ENCODE measurements at places on chromosomes 3 and 15. TPM values are rescaled to one million over a fixed set of nuclear protein-coding genes. Genes with fewer than 3 reads are reported as not detected.

- no peak overlapping the region for H3K27ac ChIP-seq
- no peak overlapping the region for H3K4me3 ChIP-seq
- DNase-seq: no peak
- H3K27me3 ChIP-seq: no peaks in the 10 kb centered on the region
- no peaks in the 10 kb centered on the region for H3K36me3 ChIP-seq
- no peaks in the 10 kb centered on the region for H3K4me1 ChIP-seq
These were observed 71.3 kb upstream of the GAP43 start for GRCh38 chr3:115552007-115552406.

DNA sequence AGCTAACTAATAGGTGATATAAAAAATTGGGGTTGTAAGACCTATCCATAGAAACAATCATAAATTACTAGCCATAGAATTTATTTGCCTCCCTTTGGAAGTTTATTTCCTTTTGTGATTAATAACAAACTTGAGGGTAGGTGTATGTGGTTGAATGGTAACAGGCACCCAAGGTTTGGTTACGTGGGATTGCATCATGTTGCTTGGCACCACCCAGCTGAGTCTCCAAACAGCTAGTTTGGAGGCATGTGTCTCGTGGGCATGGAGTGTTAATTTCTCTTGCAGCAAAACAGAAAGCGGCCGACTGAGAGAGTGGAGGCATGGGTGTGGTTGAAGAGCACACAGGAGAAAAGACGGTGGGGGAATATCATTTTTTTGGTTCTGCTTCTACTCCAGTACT is 441.4 kb downstream of the CNTN4 start:
- no peak overlapping the region for H3K27ac ChIP-seq
- no peaks in the 10 kb centered on the region for H3K27me3 ChIP-seq
- no peak for DNase-seq

GRCh38 chr3:42758126-42758525 is 14.9 kb downstream of the CCDC13 start:
- no peak for DNase-seq
- H3K27me3 ChIP-seq: no peaks in the 10 kb centered on the region
- H3K4me3 ChIP-seq: no peak overlapping the region
- H3K27ac ChIP-seq: no peak overlapping the region
- H3K4me1 ChIP-seq: peaks cover 24% of the 10 kb centered on the region
- H3K36me3 ChIP-seq: no peaks in the 10 kb centered on the region

- H3K36me3 ChIP-seq: peaks cover 2% of the 10 kb centered on the region
- H3K27me3 ChIP-seq: no peaks in the 10 kb centered on the region
- H3K4me3 ChIP-seq: no peak overlapping the region
These were observed 153.5 kb downstream of the DNAJB8 start for GRCh38 chr3:128313071-128313725.

DNA sequence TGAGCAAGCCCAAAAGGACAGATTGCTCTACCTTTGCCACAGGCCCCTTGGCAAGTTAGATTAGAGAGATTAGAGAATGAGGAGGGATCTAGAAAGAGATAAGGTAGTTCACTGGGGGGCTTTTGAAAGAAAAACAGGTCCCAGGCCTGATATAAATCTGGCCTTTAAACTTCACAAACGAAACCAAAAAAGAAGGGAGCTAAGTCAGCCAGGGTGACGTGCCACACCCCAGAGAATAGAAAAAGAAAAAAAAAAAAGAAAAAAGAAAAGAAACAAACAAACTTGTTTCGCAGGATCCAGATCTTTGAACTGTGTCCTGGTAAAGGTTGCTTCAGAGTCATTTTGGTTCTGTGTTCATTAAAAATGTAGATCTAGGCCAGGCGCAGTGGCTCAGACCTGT is 3.6 kb downstream of the KAT2B start:
- no peak overlapping the region for H3K4me3 ChIP-seq
- H3K27ac ChIP-seq: peak overlapping the region; percentile 12
- DNase-seq: no peak
- no peaks in the 10 kb centered on the region for H3K27me3 ChIP-seq
- H3K36me3 ChIP-seq: no peaks in the 10 kb centered on the region
- H3K4me1 ChIP-seq: peaks cover 10% of the 10 kb centered on the region

GRCh38 chr3:178671377-178671776 is 135.1 kb downstream of the KCNMB2 start:
- no peaks in the 10 kb centered on the region for H3K27me3 ChIP-seq
- H3K4me3 ChIP-seq: no peak overlapping the region
- H3K36me3 ChIP-seq: no peaks in the 10 kb centered on the region
- no peaks in the 10 kb centered on the region for H3K4me1 ChIP-seq
- no peak overlapping the region for H3K27ac ChIP-seq
- no peak for DNase-seq

DNA sequence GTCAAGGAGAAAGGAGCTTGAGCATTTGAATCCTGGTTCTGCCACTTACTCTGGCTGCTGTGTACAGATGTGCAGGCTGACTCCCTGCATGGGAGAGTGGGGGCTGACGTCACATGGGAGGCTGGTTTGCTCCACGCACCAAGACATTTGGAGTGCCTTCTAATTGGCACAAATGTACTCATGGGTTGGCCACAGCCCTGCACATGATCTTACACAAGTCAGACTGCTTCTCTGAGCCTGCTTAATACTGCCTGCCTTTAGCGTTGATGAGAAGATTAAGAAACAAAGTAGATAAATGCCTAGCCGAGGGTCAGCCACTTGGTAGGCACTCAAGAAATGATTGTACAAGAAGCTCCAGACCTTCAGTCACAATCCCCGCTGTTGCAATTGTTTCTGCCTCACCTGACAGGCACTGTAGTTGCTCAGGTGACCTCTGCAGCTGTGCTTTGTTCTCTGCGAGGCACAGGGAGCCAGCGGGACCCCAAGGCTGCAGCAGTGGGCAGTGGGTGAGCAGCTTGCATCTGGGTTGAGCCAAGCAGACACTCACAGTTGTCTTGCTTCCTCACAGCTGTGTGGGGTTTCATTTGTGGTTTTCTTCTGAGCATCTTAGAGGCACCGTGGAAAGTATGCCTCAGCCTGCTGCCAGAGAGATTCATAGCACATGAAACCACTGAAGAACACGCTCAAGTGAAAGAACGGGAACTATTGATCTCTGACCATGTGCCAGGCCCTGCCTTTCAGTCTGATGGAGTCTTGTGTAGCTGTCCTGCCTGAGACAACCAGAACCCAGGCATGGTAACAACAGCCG is 33.1 kb downstream of the GRK7 start:
- H3K27ac ChIP-seq: peak overlapping the region; percentile 50
- H3K36me3 ChIP-seq: no peaks in the 10 kb centered on the region
- no peaks in the 10 kb centered on the region for H3K27me3 ChIP-seq
- H3K4me3 ChIP-seq: no peak overlapping the region

GRCh38 chr3:140440446-140440845 is 237.4 kb upstream of the TRIM42 start:
- H3K4me1 ChIP-seq: no peaks in the 10 kb centered on the region
- no peaks in the 10 kb centered on the region for H3K27me3 ChIP-seq
- no peaks in the 10 kb centered on the region for H3K36me3 ChIP-seq
- no peak overlapping the region for H3K4me3 ChIP-seq

GRCh38 chr15:86915811-86916331 is 836.2 kb downstream of the AGBL1 start:
- no peaks in the 10 kb centered on the region for H3K4me1 ChIP-seq
- no peaks in the 10 kb centered on the region for H3K36me3 ChIP-seq

GRCh38 chr3:67386451-67386850 is 268.0 kb downstream of the SUCLG2 start:
- peaks cover 4% of the 10 kb centered on the region for H3K36me3 ChIP-seq
- no peaks in the 10 kb centered on the region for H3K27me3 ChIP-seq
- H3K27ac ChIP-seq: no peak overlapping the region
- DNase-seq: no peak

- H3K4me1 ChIP-seq: peaks cover 6% of the 10 kb centered on the region
- H3K4me3 ChIP-seq: no peak overlapping the region
- H3K27ac ChIP-seq: peak overlapping the region; percentile 32
These were observed 313.9 kb downstream of the PTPRG start for GRCh38 chr3:61875046-61875844.

GRCh38 chr3:3560591-3561311 is 238.5 kb upstream of the LRRN1 start:
- H3K27ac ChIP-seq: no peak overlapping the region
- no peaks in the 10 kb centered on the region for H3K27me3 ChIP-seq
- H3K36me3 ChIP-seq: no peaks in the 10 kb centered on the region
- H3K4me1 ChIP-seq: no peaks in the 10 kb centered on the region

GRCh38 chr3:120471643-120472042 is 20.9 kb upstream of the FSTL1 start:
- H3K27ac ChIP-seq: no peak overlapping the region
- H3K4me3 ChIP-seq: no peak overlapping the region
- H3K27me3 ChIP-seq: no peaks in the 10 kb centered on the region
- H3K4me1 ChIP-seq: no peaks in the 10 kb centered on the region
- no peak for DNase-seq

DNA sequence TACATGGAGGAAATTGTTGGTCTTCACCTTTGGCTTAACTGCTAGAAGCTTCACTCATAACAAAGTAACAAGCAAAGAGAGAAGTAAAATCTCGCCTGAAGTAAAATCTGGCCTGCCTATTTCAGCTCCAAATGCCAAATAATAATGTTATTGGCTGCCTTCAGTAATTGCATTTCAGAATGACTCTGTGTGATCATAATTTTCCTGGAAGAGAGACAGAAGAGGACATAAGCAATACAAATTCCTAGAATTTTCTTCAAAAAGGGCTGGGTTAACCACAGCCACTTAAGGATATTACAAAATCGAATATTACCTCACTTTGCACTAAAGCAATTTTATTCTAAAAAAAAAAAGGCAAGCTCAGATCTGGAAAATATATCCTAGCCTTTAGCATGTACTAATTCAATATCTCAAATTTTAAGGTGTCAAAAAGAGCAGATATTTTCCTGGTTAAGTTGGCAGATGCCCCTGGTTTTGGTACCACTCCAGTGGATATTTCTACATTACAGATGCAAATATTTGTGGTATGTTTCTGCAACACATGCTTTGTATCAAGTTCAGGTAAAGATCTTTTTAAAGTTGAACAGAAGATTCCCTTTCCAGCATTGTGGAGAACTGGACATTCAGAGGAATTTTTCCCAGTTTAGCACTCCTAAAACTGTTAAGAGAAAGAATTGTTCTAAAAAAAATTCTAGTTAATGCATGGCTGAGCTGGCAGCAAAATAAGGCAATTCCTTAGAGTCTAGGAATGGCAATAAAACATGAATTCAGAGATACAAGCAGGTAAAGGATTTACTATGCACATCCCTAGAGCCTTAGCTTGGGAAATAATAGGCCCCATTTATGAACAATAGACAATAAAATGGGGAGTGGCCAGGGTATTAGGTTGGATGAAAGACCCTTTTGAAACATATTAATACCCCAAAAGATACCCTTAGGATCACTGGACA is 116.7 kb downstream of the STAC start:
- H3K27ac ChIP-seq: no peak overlapping the region
- H3K36me3 ChIP-seq: no peaks in the 10 kb centered on the region
- H3K27me3 ChIP-seq: no peaks in the 10 kb centered on the region
- no peak for DNase-seq

DNA sequence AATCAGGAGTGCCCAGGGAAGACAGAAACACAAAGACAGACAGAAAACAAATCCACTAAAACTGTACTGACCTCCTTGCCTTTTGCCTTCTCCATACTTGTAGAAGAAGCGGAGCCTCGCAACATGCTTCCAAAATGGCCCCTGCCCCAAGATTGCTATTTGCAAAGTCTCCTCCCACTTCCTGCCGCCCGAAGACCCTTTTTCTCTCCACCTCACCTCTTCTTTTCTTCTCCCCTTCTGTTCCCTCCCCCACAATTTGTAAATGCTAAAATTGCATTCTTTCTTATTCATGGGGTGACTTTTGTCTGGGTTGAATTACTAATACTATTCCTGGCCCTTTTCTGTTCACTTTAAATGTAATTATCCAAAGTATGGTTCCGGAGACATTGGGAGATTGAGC is at the start of gene DPPA4:
Gene DPPA4 (minus strand): TSS at position 154 of the 400 bp plus-strand sequence. CDS start 29 bp downstream, at position 125.
- H3K4me3 ChIP-seq: peak within 1 kb of the TSS; percentile 41
- no peaks in the 10 kb centered on the region for H3K4me1 ChIP-seq
- no peak within 1 kb of the TSS for H3K27ac ChIP-seq
- H3K27me3 ChIP-seq: peaks cover 7% of the 10 kb centered on the region
- no peaks in the 10 kb centered on the region for H3K36me3 ChIP-seq

GRCh38 chr3:37453393-37454389 is 279.3 kb upstream of the LRRFIP2 start:
- H3K4me1 ChIP-seq: peaks cover 20% of the 10 kb centered on the region
- peak overlapping the region; percentile 8 for H3K27ac ChIP-seq
- H3K36me3 ChIP-seq: no peaks in the 10 kb centered on the region
- H3K27me3 ChIP-seq: peaks cover 14% of the 10 kb centered on the region
- peak; percentile 67 for DNase-seq

GRCh38 chr15:38117781-38118180 is 134.9 kb upstream of the SPRED1 start:
- no peaks in the 10 kb centered on the region for H3K36me3 ChIP-seq
- H3K4me1 ChIP-seq: no peaks in the 10 kb centered on the region
- no peak for DNase-seq
- H3K4me3 ChIP-seq: no peak overlapping the region
- H3K27ac ChIP-seq: no peak overlapping the region

DNA sequence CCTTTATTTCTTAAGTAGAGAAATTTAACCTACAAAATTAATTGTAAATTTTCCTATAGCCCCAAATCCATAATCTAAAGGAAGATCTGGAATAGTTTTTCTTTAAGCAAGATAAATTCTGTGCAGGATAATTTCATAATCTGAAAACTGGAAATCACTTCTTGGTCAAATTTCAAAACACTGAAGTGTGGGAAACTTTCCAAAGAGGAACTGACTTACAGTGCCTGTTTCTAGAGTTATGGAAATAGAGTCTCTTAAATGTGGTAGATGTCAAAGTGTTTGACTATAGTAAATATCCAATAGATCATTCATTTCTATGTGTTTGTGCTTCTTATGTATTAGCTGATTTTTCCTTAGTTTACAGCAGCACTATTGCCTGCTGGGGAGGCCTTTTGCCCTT is 1.6 kb upstream of the P2RY13 start:
- H3K27me3 ChIP-seq: no peaks in the 10 kb centered on the region
- no peaks in the 10 kb centered on the region for H3K36me3 ChIP-seq
- no peak for DNase-seq
- H3K4me1 ChIP-seq: no peaks in the 10 kb centered on the region

DNA sequence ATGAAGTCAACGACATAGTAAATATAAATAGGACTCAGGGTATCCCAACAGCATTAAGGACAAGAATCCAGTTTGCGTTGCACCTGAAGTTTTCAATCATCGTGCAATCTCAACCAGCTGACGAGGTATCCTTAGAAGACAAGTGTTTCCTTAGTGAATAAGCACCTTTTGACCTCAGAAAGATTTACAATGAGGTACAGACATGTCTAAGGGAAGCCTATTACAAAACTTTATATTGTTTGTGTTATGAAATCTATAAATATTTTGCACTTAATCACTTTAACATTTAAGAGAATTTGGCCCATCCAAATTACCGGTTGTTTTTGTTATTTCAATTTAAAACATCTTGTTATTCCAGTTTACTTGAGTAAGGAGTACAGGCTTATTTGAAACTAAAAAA is 64.9 kb upstream of the PRICKLE2 start:
- no peaks in the 10 kb centered on the region for H3K36me3 ChIP-seq
- H3K27me3 ChIP-seq: no peaks in the 10 kb centered on the region
- H3K4me3 ChIP-seq: no peak overlapping the region
- H3K27ac ChIP-seq: no peak overlapping the region
- H3K4me1 ChIP-seq: no peaks in the 10 kb centered on the region

The DHFR2 gene
- 5.6 TPM for polyA plus RNA-seq

The HRG gene
- polyA plus RNA-seq: 0.04 TPM

The BMF gene
- polyA plus RNA-seq: 9.2 TPM

The THRB gene
- 38.3 TPM for polyA plus RNA-seq

The COL6A6 gene
- polyA plus RNA-seq: 7.6 TPM

The IRAK2 gene
- polyA plus RNA-seq: 2.2 TPM

The PGBD4 gene
- 1.9 TPM for polyA plus RNA-seq

The CDCP1 gene
- polyA plus RNA-seq: 25.5 TPM

The ARID3B gene
- 13.1 TPM for polyA plus RNA-seq

The ITPKA gene
- polyA plus RNA-seq: 40.7 TPM

The P2RY1 gene
- polyA plus RNA-seq: 10.9 TPM

The GOLGA8G gene
- polyA plus RNA-seq: not detected

The SLC24A5 gene
- not detected for polyA plus RNA-seq

The SPCS1 gene
- polyA plus RNA-seq: 166 TPM

The SEMA7A gene
- 3.5 TPM for polyA plus RNA-seq

The PIERCE2 gene
- 2.3 TPM for polyA plus RNA-seq
